ENCODE measurements at places on chromosomes 16 and 17. TPM values are rescaled to one million over a fixed set of nuclear protein-coding genes. Genes with fewer than 3 reads are reported as not detected.

DNA sequence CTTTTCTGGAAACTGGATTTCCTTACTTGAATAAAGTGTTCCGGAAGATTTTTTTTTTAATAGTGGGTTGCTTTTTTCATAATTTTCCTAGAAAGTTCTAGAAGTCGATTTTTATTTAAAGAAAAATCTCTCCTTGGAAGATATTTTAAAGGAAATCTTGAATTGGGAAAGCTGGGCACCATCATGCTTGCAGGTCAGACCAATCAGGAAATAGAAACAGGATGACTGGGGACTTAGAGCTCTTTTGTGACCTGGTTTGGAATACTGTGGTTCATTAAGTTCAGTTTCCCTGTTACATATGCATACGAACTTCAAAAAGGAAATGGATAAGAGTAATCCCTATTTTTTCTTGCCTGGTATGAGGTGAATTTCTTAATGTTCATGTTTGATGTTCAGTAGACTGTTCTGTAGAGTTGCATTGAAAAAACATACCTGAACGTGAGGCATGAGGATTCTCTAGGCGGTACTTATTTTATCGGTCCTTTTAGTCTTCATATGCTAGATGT lies 1.2 kb downstream of the NFATC3 start:
- DNase-seq: no peak
- H3K4me1 ChIP-seq: peaks cover 33% of the 10 kb centered on the region
- H3K4me3 ChIP-seq: peak overlapping the region; percentile 88

- H3K27ac ChIP-seq: no peak overlapping the region
- peak overlapping the region; percentile 34 for H3K4me3 ChIP-seq
- peaks cover 29% of the 10 kb centered on the region for H3K4me1 ChIP-seq
- H3K27me3 ChIP-seq: no peaks in the 10 kb centered on the region
- H3K36me3 ChIP-seq: peaks cover 20% of the 10 kb centered on the region
Measured at GRCh38 chr17:40452216-40452787, 9.1 kb downstream of the IGFBP4 start.

Gene AGRP
- not detected for total RNA-seq

DNA sequence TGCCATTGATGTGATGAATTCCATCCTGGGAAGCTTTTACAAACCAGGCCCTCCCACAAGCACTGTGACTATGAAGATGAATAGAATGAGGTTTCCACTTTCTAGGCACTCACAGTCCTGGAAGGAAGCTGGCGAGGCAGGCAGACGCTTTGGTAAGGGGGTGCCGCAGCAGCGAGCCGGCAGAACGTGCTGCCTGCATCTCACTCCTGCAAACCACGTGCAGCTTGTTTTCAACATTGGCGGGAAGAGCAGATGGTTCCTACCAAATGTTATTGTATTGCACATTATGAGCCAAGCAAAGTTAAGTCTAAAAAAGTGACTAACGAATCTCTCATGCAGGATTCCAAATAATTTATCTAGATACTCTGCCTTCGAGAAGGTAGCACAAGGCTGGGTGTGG lies 3.7 kb upstream of the DNAI2 start:
- H3K27me3 ChIP-seq: peaks cover 28% of the 10 kb centered on the region
- H3K36me3 ChIP-seq: no peaks in the 10 kb centered on the region
- no peak overlapping the region for H3K27ac ChIP-seq
- peaks cover 32% of the 10 kb centered on the region for H3K4me1 ChIP-seq
- no peak overlapping the region for H3K4me3 ChIP-seq
- no peak for DNase-seq

DNA sequence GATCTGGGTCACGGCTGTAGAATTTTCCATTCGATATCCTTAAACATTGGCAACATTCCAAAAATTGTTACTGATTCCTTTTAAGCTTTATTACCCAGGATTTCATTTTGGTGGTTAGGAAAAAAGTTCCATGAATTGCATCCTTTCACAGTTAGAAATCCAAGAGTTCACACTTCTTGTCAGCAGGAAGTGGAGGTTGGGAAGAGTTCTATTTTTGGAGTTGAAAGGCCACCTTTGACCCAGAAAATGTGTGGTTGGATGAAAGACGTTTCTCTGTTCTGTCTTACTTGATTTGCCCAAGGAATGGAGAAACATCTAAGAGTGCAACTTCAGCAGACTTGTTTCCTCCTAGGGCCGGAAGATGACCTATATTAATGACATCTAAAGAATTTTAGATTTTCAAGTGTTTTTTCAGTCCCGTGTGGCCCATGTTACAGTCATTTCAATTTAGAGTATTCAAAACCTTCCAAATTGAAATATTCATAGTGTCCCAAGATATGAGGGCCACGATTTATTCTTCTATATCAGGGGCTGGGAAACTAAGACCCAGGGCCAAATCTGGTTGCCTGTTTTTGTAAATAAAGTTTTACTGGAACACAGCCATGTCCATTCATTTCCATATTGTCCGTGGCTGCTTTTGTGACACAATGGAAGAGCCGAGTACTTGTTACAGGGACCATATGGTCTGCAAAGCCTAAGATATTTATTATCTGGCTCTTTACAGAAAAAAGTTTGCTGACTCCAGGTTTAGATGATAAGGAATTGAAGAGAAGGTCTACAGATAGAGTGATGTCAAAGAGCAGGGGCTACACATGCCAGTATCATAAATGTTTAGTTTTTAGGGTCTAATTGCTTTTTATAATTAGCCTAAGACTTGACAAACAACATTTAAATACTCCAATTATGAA lies 50.2 kb downstream of the CDK5R1 start:
- H3K4me3 ChIP-seq: no peak overlapping the region
- H3K4me1 ChIP-seq: no peaks in the 10 kb centered on the region
- no peak overlapping the region for H3K27ac ChIP-seq
- DNase-seq: no peak
- peaks cover 8% of the 10 kb centered on the region for H3K36me3 ChIP-seq
